ENCODE measurements at places on chromosomes 3 and 15. TPM values are rescaled to one million over a fixed set of nuclear protein-coding genes. Genes with fewer than 3 reads are reported as not detected.

DNA sequence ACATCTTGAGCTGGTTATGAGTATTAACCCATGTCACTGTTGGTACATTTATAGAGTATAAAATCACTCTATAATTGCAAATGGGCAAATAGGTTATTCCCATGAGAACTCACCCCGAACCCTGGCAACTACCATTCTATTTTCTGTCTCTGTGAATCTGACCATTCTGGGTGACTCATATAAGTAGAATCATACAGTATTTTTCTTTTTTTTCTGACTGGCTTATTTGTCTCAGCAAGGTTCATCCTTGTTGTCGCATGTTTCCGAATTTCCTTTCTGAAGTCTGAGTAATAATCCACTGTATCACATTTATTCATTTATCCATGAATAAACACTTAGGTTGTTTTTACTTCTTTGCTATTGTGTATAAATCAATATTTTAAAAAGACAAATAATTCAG, 59.9 kb upstream of the CHRM5 start:
- no peak for DNase-seq

- DNase-seq: no peak
These were observed 81.6 kb downstream of the LRRC49 start for GRCh38 chr15:70974004-70974832.

CIB2 gene
- 2.6 TPM for polyA plus RNA-seq

C2CD4A gene
- polyA plus RNA-seq: 0.01 TPM

SLC6A11 gene
- not detected for polyA plus RNA-seq

- DNase-seq: peak; percentile 30
These were observed 61.0 kb upstream of the SLC24A5 start for GRCh38 chr15:48059791-48060190.
